ENCODE measurements at places on chromosomes 2 and 18. TPM values are rescaled to one million over a fixed set of nuclear protein-coding genes. Genes with fewer than 3 reads are reported as not detected.

The TBR1 gene
- not detected for total RNA-seq

The LCT gene
- not detected for total RNA-seq

The RUFY4 gene
- total RNA-seq, result not detected

The POMC gene
- total RNA-seq, result 9.2 TPM

The IL36A gene
- total RNA-seq, result not detected

The LHCGR gene
- total RNA-seq, result not detected

The ACVR1C gene
- total RNA-seq, result 0.54 TPM

The FN1 gene
- total RNA-seq, result 77.7 TPM

The ERICH2 gene
- total RNA-seq, result 0.94 TPM

The SMCHD1 gene
- total RNA-seq, result 25.4 TPM

The PRKD3 gene
- total RNA-seq, result 10.4 TPM

The GREB1L gene
- total RNA-seq, result 8.0 TPM

The SLC35F5 gene
- total RNA-seq, result 51.3 TPM

The KIAA2012 gene
- not detected for total RNA-seq

- DNase-seq, result no peak
These were observed 5.4 kb upstream of the BOD1L2 start for GRCh38 chr18:57141208-57142129.

DNA sequence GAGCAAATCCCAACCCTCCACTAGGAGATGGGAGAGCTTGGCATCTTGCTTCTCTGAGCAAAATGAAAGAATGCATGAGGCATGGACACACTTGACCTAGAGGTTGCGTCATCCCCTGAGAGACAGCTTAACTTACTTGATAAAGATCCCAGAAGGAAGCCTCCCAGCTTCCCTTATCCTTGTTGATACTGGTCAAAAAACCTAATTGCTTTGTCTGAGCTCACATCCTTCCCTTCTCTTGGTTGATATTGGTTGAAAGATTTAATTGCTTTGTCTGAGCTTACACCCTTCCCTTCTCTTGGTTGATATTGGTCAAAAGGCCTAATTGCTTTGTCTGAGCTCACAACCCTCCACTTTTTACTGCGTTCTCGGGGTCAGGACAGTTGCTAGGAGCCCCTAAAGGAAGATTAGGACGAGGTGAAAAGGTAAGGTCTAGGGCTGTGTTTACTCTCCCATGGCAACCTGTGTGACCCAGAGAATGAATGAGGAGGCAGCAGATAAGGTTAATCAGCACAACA lies 12.2 kb upstream of the BOD1L2 start:
- no peak for DNase-seq

- DNase-seq, result no peak
These were observed 130.2 kb downstream of the EXOC6B start for GRCh38 chr2:72695676-72696075.

DNA sequence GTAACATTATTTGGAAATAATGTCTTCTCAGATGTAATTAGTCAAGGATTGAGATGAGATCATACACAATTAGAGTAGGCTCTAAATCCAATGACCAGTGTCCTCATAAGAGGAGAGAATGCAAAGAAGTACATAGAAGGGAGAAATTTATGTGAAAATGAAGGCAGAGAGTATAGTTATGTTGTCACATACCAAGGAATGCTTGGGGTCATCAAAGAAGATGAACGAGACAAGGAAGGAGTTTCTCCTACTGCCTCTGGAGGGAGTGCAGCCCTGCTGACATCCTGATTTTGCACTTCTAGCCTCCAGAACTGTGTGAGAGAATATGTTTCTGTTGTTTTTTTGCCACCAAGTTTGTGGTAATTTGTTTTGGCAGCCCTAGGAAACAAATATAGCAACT lies 100.1 kb downstream of the GALNT13 start:
- no peak for DNase-seq

- DNase-seq, result no peak
These were observed 7.2 kb downstream of the ARPC2 start for GRCh38 chr2:218224186-218224585.

- DNase-seq, result no peak
These were observed 34.7 kb downstream of the SPOPL start for GRCh38 chr2:138536302-138536701.

DNA sequence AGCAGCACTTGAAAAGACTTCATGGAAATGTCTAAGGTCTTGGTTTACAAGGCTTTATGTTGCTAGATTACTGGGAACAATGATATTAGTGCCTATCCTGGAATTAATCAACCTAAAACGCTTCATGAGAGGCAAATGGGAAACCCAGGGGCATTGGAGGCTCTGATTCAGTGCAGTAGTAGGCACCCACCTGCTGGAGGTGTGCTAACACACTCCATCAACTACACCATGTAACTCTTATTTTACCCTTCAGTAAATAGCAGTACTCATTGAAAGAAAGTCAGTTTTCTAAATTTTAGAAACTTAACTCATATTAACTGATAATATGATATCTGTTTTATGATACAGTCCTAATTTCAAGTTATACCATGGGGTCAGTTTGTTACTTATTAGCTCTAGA lies 17.4 kb upstream of the HNRNPA3 start:
- DNase-seq, result no peak

- DNase-seq, result no peak
These were observed 25.5 kb downstream of the ZC3H8 start for GRCh38 chr2:112229348-112229747.

DNA sequence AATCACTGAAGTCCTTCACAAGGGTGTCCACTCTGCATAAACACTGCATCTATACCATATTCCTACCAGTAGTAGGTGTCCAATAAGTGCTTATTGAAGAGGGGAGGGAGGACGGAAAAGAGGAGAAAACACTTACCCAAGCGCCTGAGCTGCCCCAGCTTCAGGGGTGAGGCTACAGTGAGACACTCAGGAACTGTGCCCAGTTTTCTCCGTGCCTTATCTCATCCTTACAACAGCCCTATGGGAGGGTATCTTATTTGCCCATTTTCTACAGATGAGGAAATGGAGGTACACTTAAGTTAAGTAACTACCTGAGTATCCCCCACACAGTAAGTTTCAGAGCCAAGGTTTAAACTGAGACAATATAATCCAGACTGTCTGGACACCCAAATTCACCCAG lies 41.5 kb downstream of the RNF152 start:
- no peak for DNase-seq

GRCh38 chr2:195687320-195688086 lies 30.5 kb downstream of the SLC39A10 start:
- DNase-seq, result no peak

GRCh38 chr2:72109291-72109690 lies 38.4 kb downstream of the CYP26B1 start:
- no peak for DNase-seq

GRCh38 chr18:44899832-44900231 lies 219.1 kb downstream of the SETBP1 start:
- DNase-seq, result no peak

DNA sequence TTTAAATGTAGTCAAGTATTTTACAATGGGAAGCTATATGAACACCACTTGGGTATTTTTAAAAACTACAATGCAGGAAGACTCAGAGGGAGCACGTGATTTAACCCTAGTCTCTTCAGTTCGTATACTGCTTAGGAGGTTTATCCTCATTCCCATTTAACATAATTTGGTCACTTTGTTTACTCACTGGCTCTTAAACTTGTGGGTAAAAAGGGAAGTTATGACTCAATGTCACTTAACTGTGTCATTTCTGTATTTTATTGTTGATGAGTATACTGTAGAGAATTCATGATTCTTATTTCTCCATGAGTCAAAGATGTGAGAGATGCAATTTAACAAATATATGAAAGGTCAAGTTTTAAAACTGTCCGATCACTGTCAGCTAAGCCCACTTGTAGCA lies 48.2 kb downstream of the SLC66A3 start:
- DNase-seq, result no peak

GRCh38 chr18:43847164-43848091 lies 570.1 kb upstream of the SYT4 start:
- DNase-seq, result no peak

DNA sequence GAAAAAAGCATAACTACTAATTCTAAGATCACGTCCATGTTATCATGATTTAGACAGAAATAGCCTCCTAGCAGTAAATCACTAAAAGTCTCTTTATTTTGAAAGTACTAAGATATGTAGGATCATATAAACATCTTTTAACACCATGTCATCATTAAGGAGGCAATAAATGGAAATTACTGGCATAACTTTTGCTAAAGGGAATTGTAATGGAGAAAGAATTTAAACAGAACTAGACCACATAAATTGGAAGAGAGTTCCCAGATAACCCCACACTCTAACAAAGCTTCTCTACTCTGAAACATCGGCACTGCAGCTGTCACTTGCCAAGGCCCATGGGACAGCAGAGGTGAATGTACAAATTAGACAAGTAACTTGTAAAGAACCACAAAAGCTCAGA lies 29.5 kb downstream of the STK39 start:
- DNase-seq, result no peak
